ENCODE measurements at places on chromosomes 5 and 9. TPM values are rescaled to one million over a fixed set of nuclear protein-coding genes. Genes with fewer than 3 reads are reported as not detected.

PLCXD3 gene
- 4.2 TPM for total RNA-seq

CDKN2B gene
- total RNA-seq, result 4.0 TPM

UBE2QL1 gene
- total RNA-seq, result 0.94 TPM

PCDHGA7 gene
- total RNA-seq, result 7.3 TPM

PCDHA6 gene
- total RNA-seq, result 0.76 TPM

POU4F3 gene
- total RNA-seq, result not detected

SHISAL2B gene
- total RNA-seq, result not detected

PLPPR1 gene
- 4.3 TPM for total RNA-seq

C7 gene
- 37.4 TPM for total RNA-seq

GABRG2 gene
- not detected for total RNA-seq

TAF1L gene
- total RNA-seq, result not detected

IFNB1 gene
- not detected for total RNA-seq
